Activated CD8-positive, alpha-beta T cell treated with anti-CD3 and anti-CD28 coated beads for 36 hours (primary cell): ENCODE measurements at places on chromosomes 2 and 18. TPM values are rescaled to one million over a fixed set of nuclear protein-coding genes. Genes with fewer than 3 reads are reported as not detected.

DNA sequence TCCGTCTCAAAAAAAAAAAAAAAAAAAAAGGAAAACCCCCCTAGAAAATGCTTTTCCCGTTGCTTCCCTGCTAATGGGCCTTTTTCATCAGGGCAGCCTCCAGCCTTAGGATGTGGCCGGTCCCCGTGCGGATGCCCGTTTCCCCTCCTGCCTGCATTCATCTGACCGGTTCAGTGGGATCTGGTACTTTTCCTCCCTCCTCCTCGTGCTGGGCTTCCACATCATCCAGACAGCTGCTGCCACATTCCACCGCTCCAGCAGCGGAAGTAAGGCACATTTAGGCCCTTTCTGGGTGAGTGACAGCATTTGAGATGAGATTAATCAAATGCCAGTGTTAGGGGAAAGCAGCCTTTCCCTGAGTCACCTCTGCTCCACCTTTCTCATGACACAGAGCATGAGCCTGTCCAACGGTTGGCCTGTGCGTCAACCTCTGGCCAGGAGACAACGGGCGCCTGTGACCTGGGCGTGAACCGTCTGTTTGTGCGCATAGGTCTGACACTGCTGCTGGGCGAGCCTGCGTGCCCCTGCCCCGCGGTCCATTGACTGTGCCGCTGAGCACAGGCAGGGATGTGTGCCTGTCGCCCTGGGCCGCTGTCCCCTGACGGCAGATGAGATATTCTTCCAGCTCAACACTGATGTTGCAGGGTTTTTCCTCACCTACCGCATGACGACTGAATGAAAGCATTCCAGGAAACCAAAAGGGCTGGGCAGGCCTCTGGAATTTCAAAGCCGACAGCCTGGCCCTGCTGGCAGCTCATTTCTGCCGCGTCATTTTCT lies 174.0 kb downstream of the TGIF1 start:
- H3K4me3 ChIP-seq, result peak overlapping the region; percentile 60
- no peaks in the 10 kb centered on the region for H3K27me3 ChIP-seq
- peak; percentile 57 for DNase-seq
- H3K36me3 ChIP-seq, result peaks cover 1% of the 10 kb centered on the region

DNA sequence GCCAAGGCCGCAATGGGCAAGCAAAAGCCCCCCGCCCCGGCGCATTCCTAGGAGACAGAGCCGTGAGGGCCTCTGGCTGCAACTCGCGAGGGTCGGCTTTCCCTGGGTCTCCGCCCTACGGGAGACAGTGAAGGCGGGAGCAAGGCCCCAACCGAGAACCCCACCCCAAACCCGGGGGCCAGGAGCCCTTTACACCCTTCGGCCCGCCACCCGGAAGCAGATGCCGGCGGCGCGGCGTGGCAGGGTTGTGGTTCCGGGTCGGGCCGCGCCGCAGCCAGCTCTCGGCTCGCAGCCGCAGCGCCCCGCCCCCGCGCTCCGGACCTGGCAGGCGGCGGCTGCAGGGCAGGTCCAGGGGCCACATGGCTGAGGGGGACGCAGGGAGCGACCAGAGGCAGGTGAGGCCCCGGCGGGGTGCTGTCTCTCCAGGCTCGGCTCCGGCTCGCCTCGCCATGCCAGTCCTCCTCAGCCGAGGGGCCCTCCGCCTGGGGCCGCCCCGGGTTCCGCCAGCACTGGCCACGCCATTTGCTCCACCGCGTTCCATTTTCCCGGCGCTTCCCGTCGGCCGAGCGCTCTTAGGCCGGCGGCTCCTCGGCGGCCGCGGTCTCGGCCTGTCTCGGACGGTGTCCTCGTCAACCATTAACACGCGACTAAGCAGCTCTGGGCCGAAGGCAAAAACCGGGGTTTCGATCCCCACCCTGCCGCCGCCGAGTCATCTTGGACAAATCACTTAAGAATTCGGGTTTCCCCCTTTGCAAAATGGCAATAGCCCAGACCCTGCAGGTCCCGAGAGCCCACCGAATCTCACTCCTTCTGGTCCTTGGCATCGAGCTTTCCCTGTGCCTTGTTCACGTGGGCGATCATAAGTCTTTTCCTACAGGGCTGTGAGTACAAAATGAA lies at the start of gene IMPACT:
Gene IMPACT (plus strand): TSS at position 273 of the 897 bp plus-strand sequence. CDS start 87 bp downstream, at position 360.
- H3K36me3 ChIP-seq, result peaks cover 28% of the 10 kb centered on the region
- DNase-seq, result peak; percentile 74
- H3K4me1 ChIP-seq, result peaks cover 23% of the 10 kb centered on the region

DNA sequence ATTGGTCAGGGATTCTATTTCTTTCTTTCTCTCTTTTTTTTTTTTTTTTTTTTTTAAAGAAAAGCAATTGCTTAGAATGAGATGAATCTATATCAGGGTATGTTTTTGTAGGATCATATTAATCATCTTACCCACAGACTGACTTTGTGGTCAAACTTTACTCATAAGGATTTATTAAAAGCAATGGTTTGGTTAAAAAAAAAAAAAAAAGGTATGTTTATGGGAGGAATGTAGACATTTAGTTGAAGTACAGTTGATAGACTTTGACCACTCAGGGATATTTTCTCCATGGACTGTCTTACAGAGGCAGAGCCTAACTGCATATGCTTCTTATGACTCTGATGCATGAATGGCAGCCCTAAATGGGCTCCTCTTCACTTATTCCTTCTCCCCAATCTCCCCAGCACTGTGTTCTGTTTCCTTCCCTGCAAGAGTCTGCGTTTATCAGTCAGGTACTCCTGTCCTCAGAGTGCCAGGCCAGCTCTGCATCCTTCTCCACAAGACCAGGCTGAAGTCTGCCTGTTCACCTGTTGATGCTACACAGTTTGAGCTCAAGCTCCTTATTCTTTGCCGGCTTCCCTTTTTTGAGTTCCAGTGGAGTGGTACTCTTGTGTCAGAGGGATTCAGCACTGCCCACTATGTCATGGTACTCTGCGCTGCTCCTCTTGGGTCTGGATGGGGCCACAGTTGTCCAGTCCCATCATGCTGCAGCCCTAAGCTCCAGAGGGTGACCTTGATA lies 24.3 kb downstream of the CRIM1 start:
- H3K27me3 ChIP-seq, result no peaks in the 10 kb centered on the region
- no peak overlapping the region for H3K27ac ChIP-seq
- peaks cover 11% of the 10 kb centered on the region for H3K4me1 ChIP-seq
- no peak for DNase-seq

DNA sequence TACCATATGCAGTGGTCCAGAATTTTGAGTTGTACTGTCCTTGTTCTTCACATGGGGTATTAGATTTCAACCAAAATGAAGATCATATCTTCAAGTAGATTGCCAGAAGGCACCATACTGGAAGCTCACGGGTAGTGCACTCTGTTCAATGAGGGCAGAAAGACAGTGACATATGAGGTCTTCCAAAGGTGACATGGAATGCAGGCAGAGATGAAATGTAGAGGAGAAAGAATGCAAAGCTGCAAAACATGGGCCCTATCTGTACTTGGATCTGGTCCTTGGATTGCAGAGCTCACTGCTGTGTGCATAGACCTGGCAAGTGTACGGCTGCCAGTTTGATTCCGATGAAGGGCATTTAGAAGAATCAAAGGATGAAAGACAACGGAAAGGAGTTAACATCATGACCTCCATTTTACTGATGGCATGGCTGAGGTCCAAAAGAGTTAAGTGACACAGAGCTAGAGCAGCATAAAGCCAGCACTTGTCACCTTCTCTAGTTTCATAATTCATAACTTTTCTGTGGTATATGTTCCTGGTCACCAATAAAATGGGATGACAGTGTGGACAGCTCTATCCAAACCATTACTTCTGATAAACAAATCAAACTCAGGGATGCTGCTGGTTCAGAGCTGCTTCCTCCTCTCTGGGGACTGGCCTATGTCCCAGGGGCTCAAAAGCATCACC lies 64.7 kb downstream of the BCL2 start:
- peaks cover 84% of the 10 kb centered on the region for H3K36me3 ChIP-seq
- H3K27me3 ChIP-seq, result no peaks in the 10 kb centered on the region
- H3K4me1 ChIP-seq, result peaks cover 78% of the 10 kb centered on the region
- H3K27ac ChIP-seq, result peak overlapping the region; percentile 43

DNA sequence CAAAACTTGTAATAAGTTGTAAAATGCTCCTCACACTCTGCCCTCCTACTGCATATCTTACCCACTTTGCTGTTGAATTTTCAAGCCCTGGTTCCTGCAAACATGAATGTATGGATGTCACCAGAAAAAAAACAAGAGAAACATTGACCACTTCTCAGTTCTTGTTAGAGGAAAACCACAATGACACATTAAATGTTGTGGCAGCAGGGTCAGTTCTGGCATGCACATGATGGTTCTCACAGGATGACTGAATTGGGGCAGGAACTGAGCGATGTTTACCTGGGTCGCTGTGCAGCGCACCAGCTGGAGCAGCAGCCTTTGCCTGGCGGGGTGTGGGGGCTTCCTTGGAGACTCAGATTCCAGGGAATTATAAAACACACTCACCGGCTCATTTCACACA lies 14.0 kb upstream of the PRKCE start:
- peaks cover 22% of the 10 kb centered on the region for H3K27me3 ChIP-seq
- peak; percentile 14 for DNase-seq
- H3K4me1 ChIP-seq, result no peaks in the 10 kb centered on the region
- no peak overlapping the region for H3K4me3 ChIP-seq

DNA sequence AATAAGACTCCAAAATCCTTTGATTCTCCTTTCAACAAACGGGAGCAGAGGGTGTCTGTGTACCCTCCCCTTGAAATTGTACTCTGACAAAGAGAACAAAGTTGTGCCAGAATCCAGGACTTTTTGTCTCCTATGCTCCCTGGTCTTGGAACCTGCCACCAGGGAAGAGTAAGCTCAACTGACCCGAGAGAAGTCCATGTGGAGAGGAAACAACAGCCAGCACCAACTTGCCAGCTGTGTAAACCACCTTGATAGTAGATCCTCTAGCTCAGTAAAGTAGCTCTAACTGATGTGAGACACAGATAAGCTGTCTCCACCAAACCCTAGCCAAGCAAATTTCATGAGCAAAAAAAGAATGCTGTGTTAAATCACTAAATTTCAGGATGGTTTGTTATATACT lies 46.9 kb downstream of the LNPK start:
- H3K27ac ChIP-seq, result no peak overlapping the region
- no peak overlapping the region for H3K4me3 ChIP-seq
- H3K36me3 ChIP-seq, result peaks cover 58% of the 10 kb centered on the region
- no peak for DNase-seq
- no peaks in the 10 kb centered on the region for H3K4me1 ChIP-seq

The SFT2D3 gene
- 3.9 TPM for total RNA-seq

The DLGAP1 gene
- total RNA-seq, result not detected

The TRIP12 gene
- 212 TPM for total RNA-seq

The PLEKHH2 gene
- 0.43 TPM for total RNA-seq

The MREG gene
- 10.9 TPM for total RNA-seq

The SLC5A7 gene
- total RNA-seq, result not detected

The GREB1L gene
- total RNA-seq, result not detected
